ENCODE measurements at places on chromosomes 12 and 14.

DNA sequence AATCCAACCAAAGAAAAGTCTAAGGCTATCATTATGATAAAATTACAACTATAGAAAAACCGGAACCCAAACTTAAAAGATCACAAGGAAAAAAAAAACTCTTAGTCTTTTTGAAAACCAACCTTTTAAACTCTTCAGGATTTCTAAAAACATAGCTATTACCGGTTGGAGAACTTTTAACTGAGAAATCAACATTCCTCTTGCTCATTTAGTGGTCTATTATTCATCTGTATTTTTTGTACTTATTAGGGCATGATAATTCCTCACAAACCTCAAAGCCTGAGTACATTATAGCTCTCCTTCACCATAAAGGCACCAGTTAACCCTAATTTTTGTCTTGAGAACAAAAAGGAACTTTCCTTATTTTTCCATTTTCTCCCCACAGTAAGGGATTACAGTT lies 10.4 kb downstream of the LUM start:
- DNase-seq: no peak

DNA sequence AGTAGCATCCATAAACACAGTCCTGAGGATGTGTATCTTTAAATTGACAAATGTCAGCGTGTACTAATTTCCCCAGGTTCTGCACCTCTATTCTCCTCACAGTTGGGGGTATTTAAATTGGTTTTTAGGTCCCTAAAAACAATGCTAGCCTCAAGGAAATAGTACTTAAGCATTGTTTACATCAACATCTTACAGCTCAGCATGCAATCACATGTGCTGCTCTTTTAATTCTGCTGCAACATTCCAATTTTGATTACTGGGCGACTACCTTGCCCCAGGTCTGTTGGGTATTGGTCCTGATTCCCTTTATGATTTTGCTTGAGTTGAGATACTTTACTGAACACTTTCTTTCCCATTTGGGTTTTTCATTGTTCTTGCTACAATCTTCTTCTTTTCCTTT lies 616.6 kb downstream of the CCER1 start:
- no peak for DNase-seq

DNA sequence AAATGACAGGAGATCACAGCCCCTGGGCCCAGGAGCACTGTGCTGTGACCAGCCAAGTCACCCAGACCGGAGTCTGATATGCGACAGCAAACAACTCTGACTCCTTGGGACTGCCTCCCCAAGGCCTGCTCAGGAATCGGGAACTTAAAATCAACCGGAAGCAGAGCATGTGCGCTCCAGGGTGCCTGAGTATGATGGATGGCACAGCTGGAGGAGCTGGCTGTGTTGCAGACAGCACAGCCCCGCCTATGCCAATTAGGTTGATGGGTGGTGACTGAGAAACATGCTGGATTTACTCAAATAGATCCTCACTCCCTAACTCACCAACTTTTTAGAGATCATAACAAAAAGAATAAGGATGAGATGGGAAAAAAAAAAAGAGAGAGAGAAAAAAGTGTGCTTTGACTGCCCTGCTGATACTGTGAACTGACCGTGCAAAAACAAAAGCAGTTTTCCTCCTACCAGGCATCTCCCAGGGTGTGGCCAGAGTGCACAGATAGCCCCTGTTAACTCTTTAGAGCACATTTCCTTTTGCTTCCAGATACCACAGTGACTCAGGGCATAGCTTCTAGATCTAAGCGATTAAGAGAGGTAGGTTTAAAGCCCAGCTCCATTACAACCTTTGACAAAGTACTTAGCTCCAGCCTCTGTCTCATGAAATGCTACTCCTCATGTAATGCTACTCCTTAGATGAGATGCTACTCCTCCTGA lies 27.4 kb upstream of the STON2 start:
- no peak for DNase-seq

DNA sequence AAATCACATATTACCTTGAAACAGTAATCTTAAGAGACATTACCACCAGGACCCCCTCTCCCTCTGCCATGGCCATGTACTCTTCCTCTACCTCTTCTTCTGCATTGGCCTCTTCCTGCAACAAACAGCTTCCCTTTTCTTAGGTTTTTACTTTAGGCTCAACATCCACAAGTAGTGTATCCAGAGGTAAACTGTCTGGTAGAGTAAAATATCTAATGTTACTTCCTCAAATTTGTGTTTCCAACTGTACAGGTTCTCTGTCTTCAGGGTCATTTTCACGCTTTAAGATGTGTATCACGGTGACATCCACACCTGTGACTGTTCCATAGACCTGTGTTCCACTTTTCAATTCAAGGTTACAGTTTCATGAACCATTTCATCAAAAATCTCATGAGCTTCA lies 13.4 kb downstream of the CDK17 start:
- DNase-seq: no peak

- DNase-seq: no peak
Observed at GRCh38 chr12:120332523-120332922, 4.9 kb upstream of the PLA2G1B start.

- DNase-seq: no peak
Observed at GRCh38 chr12:81811778-81812125, 52.6 kb upstream of the PPFIA2 start.

- DNase-seq: no peak
Observed at GRCh38 chr14:99679111-99679510, 5.0 kb upstream of the CYP46A1 start.

DNA sequence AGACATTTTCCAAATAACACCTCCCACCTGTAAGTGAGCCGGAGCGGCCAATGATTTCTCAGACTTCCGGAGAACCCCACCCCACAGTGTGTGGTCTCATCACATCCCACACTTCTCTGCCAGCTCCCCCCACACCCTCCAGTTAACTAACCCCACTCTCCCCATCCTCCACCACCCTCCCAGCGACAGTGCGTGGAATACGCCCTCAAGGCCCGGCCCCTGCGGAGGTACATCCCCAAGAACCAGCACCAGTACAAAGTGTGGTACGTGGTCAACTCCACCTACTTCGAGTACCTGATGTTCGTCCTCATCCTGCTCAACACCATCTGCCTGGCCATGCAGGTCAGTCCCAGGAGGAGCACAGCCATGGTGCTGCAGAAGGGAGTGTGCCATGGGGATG lies 184.4 kb upstream of the FKBP4 start:
- DNase-seq: no peak

DNA sequence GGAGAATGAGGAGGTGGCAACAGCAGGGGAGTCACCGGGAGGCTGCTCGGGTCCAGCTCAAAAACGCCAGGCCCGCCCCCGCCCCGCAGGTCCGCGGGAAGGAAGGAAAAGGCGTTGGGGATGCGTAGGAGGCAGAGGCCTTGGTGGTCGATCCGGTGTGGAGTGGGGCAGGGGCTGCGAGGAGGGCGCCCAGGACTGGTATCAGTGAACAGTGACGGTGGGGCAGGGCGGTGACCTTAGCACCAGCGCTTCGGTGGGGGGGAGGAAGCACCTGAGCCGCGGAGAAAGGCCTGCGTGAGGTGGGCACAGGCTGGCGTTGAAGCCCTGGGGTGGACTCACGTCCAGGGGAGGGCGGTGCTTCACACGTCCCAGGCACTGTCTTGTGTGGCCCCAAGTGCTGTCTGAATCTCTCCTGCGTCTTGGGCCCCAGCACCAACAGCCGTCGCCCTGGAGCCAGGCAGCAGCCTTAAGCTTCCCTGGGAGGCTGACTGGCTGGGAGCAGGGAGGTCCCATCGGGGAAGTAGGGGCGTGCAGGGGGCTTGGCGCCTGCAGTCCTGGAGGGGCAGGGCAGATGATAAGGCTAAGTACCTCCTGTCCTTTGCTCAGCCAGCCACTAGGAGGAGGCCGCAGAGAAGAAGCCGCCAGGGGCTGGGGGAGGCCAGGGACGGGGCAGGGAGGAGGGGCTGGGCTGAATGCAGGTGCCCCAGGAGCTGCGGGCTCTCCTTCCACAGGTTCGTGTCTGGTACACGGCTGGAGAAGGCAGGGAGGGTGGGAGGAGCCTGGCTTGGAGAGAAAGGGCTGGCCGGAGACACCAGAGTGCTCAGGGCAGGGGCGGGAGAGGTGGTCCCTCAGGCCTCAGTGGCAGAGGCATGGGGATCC lies 26.5 kb downstream of the ZBTB42 start:
- DNase-seq: no peak

DNA sequence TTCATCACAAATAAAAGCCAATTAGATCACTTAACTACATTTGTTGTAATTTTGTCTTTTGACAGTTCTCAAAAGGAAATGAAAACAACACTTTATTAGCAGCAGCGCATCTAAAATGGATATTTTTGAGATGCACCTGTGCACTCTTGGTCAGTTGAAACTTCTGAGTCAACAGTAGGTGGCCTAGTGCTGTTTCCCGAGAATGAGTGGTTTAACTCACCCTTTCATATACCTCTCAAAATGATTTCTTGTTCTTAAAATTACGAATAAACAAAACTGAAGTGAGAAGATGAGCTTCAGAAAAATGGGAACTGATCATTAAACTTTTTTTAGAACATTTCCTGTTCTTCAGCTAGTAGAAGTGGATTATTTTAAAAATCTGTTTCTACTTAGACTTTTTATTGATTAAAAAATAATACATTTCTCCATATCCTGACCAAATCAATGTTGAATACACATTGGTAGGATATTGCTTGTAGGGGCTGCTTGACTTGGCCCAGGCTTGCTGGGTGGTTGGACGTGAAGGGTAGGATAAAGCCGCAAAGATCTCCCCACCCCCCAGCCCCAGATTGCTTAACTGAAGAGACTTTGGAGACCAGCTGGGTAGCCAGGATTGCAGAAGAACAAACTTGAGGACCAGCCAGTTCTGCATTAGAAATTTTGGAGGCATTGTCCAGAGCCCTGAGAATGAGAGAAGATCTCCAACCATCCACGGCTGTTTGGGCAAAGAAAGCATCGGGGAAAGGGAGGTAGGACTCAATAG lies 22.3 kb upstream of the STK38L start:
- DNase-seq: no peak

GRCh38 chr12:51759175-51759574 lies 89.3 kb downstream of the FIGNL2 start:
- no peak for DNase-seq

DNA sequence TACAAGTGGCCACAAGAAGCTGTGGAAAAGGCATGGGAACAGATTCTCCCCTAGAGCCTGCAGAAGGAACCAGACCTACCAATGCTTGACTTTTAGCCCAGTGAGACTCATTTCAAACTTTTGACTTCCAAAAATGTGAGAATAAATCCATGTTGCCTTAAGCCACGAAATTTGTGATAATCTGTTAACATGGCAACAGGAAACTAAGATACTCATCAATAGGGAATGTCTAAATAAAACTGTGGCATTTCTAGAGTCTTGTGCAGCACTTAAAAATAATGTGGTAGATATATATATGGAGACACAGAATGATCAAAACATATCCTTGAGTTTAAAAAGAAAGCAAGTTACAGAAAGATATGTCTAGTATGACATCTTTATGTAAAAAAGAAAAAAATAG lies 12.0 kb downstream of the HECTD4 start:
- no peak for DNase-seq

- no peak for DNase-seq
Observed at GRCh38 chr14:35365130-35366055, 39.2 kb downstream of the NFKBIA start.

- DNase-seq: no peak
Observed at GRCh38 chr14:101937926-101938767, 26.2 kb upstream of the DYNC1H1 start.

GRCh38 chr12:109293106-109293505 lies 16.0 kb downstream of the FOXN4 start:
- no peak for DNase-seq

Measured in NCI-H1436 treated with DMSO at 0.1 percent for 48 hours (cell line).